Fibroblast of skin of right biceps (primary cell): ENCODE measurements at places on chromosomes 2 and 18.

DNA sequence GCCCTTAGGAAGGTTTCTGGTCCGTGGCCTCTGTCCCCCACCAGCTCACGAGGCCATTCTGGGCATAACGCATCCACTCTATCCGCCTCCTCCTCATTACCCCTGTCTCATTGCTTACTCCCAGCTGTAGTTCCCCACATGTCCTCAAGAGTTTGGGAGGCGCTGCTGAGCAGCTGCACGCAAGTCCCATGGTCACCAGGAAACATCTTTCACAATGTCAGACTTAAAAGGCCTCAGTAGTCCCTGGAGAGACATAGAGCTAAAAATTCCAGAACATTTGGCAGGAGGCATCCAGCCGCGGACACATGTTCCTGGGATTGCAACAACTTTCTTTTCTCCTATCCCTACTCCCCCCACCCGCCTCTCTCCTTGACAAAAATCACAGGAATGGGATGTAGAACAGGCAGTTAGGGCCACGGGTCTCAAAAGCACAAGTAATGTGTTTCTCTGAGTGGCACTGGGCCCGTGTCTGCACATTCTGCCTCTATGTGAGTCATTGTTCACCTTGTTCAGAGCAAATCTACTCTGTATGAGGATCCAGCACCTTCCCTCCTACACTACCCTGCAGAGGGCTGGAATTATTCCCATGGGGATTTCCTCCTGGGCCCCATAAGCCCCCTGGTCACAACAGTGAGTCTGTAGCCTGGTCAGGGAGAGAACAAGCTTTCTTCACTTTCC lies 8.1 kb downstream of the LBH start:
- DNase-seq, result peak; percentile 92

- no peak for DNase-seq
Measured at GRCh38 chr18:28468901-28469300, 292.0 kb upstream of the CDH2 start.

- peak; percentile 19 for DNase-seq
Measured at GRCh38 chr2:99032786-99033185, 96.8 kb upstream of the CRACDL start.

GRCh38 chr18:62954366-62954765 lies 239.0 kb downstream of the PHLPP1 start:
- DNase-seq, result no peak

DNA sequence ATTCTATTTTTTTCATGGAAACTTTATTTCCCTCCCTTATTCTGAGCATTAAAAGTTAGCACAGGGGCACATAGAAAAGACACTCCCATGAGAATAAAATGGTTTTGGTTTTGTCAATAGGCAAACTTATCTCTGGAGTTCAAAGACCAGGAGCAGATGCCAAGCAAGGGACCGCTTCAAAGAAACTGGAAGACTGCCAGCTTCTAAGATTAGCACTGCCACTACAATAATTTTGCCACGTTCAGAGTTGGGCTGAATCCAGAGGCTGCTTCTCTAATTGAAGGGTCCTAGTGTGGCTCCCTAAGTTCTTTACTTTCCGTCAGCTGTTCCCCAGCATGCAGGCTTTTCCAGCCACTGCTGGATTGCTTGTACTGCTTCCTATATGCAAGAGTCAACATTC lies 681.0 kb upstream of the GCFC2 start:
- no peak for DNase-seq

DNA sequence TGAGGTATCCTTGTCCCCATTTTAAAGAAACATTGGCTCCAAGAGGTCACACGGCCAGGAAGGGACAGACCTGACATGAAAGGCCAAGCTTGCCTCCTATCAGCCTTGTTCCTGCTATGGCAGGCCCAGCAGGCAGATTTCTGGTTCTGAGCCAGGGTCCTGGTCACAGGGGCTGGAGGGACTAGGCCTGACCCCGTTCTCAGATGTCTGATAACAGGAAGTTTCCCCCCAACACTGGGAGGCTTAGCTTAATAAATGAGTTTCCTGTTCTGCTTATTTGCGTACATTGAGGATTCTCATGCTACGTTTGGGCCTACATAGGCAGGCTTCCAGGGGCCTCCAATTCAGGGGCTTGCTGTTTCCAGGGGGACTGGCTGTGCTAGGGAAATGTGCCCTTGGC lies 107.8 kb upstream of the LTBP1 start:
- no peak for DNase-seq

GRCh38 chr2:42842466-42842865 lies 50.1 kb upstream of the HAAO start:
- DNase-seq, result peak; percentile 42

- no peak for DNase-seq
Measured at GRCh38 chr2:75071766-75072165, 113.3 kb downstream of the POLE4 start.

GRCh38 chr2:20702563-20702962 lies 35.6 kb downstream of the GDF7 start:
- DNase-seq, result no peak

- DNase-seq, result no peak
Measured at GRCh38 chr2:233593201-233593600, 24.2 kb upstream of the UGT1A8 start.

GRCh38 chr2:2184549-2185249 lies 146.4 kb downstream of the MYT1L start:
- DNase-seq, result no peak

DNA sequence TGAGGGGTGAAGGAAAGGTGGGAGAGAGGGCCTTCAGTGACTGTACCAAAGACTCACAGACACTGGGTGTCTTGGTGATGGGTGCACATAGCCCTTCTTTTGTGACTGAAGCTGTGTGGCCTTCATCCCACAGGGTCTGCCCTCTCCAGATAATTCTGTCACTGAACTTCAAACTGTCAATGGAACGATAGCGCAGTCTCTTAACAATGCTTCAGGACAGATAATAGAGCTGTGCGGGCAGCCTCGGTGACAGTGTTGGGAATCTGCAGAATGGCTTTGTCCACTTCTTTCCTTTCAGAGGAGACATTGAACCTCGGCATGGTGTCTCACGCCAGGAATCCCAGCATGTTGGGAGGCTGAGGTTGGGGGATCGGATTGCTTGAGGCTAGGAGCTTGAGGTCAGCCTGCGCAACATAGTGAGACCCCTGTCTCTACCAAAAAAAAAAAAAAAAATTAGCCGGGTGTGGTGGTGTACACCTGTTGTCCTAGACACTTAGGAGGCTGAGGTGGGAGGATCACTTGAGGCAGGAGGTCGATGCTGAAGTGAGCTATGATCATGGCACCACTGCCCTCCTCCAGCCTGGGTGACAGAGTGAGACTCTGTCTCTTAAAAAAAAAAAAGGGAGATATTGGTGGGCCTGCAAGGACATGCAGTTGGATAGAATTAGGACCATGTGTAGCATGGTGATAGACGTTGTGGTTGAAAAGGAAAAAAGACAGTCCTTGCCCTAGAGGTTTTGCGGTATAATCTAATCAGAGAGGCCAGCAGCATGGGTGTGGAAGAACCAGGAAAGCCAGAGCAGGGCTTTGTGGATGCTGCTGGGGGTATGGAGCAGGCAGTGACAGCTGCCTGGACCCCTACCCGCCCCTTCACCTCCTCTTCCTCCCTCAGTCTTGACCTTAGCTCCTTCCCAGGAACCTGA lies 91.4 kb downstream of the LDLRAD4 start:
- DNase-seq, result no peak

- DNase-seq, result no peak
Measured at GRCh38 chr2:166135152-166135848, 7.5 kb upstream of the SCN1A start.

GRCh38 chr2:67950919-67951318 lies 111.9 kb downstream of the C1D start:
- no peak for DNase-seq

GRCh38 chr2:201467666-201468065 lies 16.1 kb downstream of the STRADB start:
- DNase-seq, result no peak

DNA sequence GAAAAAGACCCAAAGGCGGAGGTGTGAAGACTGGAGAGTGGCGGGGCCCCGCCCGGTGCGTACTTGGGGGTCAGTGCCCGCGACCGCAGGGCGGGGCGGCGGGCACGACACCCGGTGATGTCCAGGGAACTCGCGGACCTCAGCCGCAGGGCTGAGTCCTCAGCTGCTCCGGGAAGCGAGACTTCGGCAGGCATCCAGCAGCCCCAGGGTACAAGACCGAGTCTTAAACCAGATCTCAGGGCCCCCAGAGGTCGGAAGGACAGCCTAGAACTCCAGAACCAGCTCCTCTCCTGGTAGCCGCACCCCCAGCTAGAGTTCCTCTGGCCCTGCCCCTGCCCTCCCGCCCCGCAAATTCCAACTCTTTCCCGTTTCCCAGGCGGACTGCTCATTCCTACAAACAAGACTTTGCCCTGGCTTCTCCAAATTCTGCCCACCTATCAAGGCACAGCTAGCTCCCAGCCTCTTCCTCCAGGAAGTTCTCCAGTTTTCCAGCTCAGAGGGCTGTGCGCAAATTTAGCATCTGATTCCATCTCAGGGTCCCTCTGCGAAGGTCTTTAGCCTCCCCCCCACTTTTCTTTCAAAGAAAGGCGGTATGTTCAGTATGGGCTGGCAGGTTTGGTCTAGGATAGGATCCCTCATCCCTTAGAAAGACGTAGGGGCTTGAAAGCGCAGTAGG lies 26.0 kb upstream of the NOTO start:
- peak; percentile 33 for DNase-seq

- DNase-seq, result peak; percentile 63
Measured at GRCh38 chr2:173599821-173600359, 245.2 kb downstream of the CDCA7 start.

GRCh38 chr2:36797324-36798070 lies 101.0 kb downstream of the VIT start:
- DNase-seq, result peak; percentile 22
